Activated CD4-positive, alpha-beta T cell treated with anti-CD3 and anti-CD28 coated beads, Interleukin-2, Interleukin-6, amounts not matched to agents 100 ng/mL and 50 ng/mL, durations not matched to agents 16 hours and 8 hours (primary cell): ENCODE measurements at places on chromosomes 4 and X.

- DNase-seq, result no peak
Measured at GRCh38 chrX:63526863-63527262, 175.7 kb upstream of the SPIN4 start.

DNA sequence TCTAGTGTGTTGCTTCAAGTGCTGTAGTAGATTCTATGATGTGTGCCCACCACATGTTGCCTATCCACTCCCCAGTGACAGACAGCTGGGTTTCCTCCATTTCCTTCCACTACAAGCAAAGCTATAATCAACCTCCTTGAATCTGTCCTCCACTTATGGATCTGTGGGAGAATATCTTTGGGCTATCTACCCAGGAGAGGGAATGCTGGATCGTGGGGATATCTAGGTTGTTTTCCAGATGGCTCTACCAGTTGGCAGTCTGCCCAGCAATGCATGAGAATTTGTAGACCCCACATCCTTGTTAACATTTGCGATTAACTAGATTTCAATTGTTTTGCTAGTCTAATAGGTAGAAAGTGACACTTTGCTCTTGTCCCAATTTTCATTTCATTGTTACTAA lies 10.3 kb downstream of the NMU start:
- DNase-seq, result no peak

GRCh38 chr4:173493041-173493440 lies 37.0 kb downstream of the HAND2 start:
- DNase-seq, result no peak

- no peak for DNase-seq
Measured at GRCh38 chr4:48904541-48905142, 1.9 kb downstream of the OCIAD2 start.

GRCh38 chrX:39893417-39894338 lies 204.1 kb downstream of the BCOR start:
- DNase-seq, result no peak

DNA sequence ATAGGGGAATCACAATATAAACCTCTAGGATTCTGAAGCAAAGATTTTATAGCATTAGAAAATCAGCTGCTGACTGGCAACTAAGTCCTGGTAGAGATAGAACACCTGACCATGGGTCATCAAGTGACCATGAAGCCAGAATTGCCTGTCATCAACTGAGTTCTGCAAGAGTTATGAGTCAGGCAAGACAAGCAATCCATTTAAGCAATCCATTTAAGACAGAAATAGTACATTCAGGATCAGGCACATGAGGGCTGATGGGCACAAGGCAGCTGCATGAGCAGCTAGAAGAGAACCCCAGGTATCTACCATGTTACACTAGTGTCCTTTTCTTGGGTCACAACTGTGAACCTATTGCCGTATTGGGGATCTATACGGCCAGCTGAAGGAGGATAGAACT lies 98.9 kb downstream of the SPRY1 start:
- no peak for DNase-seq

DNA sequence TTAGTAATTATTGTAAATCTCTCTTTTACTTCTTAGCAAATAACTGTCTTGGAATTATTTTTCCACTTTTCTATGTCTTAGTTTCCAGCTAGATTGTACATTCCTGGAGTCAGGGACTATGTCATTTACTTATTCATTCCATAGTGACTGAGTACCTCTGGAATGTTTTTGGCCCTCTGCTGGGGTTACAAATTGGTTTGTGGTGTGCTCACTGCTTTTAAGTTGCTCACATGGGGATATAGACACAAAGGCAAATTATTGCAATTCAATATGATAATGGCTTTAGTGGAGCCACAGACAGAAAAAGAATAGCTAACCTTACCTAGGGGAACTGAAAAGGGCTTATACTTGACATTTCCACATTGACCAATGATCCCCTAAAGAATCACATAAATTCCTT lies 63.7 kb upstream of the PDGFRA start:
- no peak for DNase-seq

- DNase-seq, result no peak
Measured at GRCh38 chr4:54227256-54228055, 1.6 kb upstream of the PDGFRA start.
